NCI-H1930 (cell line): ENCODE measurements at places on chromosomes 7 and 10.

- DNase-seq: no peak
Measured at GRCh38 chr7:3028071-3028757, 15.5 kb downstream of the CARD11 start.

GRCh38 chr7:74590813-74591212, 66.7 kb upstream of the GTF2I start:
- no peak for DNase-seq

DNA sequence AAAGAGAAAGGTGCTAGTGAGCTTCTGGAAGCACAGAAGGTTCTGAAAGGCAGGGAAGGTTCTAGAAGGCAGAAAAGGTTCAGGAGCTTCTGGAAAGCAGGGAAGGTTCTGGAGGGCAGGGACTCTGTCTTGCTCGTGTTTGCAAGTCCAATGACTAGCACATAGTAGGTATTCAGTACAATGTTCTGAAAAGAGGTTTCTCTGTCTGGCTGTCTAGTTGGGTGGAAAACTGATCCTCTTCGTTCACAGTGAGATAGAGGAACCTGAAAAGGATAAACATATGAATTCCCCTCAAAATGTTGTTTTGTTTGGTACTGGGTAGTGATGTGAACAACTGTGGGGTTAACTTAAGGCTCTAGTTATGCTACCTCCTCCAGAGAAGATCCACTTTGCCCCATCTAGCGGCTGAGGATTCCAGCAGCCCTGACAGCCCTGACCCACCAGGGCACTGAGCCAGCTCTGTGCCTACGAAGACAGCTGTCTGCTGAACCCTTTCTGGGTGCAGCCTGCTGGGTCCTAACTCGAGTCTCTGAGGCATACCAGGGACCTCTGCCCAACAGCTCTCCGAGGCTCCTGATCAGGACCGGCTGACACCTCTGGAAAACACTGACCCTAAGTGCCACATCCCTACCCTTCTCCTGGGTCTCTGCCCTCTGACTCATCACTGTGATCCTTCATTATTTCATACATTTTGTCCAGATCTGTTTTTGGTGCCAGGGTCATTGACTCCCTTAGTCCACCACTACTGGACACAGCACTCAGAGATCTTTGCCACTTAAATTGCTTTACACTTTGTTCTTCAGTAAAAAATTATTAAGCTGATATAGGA, 15.4 kb downstream of the PTPRN2 start:
- no peak for DNase-seq

- DNase-seq: peak; percentile 12
Measured at GRCh38 chr10:125982260-125982948, 86.0 kb downstream of the FANK1 start.

GRCh38 chr7:93228302-93228701, 2.0 kb upstream of the HEPACAM2 start:
- peak; percentile 45 for DNase-seq

DNA sequence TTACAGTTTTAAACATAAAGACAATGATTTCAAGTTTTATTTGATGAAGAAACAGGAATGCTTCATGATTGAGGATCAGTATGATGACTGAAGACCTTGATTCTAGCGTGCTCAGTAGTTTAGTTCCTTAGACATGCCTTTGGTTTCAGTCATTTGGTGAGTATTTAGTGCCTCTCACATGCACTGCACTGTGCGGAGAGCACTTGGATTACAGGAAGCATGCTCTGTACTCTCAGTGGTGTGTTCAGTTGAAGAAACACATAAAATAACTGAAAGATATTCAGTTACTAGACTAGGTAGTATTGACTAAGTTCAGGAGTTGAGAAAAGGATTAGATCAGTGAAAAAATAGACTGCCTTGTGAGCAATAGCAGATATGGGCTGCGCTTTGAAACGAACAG, 25.5 kb downstream of the RBM17 start:
- no peak for DNase-seq

- no peak for DNase-seq
Measured at GRCh38 chr7:15441915-15442314, 119.9 kb downstream of the AGMO start.

- no peak for DNase-seq
Measured at GRCh38 chr10:95277201-95277570, 13.6 kb downstream of the PDLIM1 start.

DNA sequence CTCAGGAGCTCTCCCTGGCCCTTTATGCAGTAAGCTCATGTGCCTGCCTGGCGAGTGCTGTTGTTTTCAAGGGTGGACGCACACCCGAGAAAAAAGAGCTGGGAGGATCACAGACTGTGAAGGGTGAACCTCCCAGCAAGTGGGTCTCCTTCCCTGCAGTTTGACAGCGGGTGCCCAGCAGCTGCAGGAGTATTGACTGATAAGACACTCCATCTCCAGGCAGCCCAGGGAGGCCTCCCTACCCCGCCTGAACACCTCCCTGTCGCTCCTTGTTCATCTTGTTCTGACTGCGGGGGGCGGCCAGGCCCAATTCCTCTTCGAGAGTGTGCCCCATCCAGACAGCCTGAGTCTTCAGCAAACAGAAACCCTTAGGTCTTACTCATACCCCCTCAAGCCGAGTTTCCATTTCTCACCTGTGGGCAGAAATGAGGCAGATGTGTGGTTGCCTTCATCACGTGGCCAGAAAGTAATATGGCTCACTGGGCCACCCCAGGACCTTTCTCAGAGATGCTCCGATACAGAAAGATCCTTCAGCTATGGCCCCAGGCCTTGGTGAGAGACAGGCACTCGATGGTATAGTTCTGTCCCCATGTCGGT, 17.2 kb downstream of the MDH2 start:
- DNase-seq: no peak

GRCh38 chr7:94276027-94276426, 118.7 kb upstream of the COL1A2 start:
- no peak for DNase-seq

GRCh38 chr7:134234216-134234615, 82.5 kb downstream of the SLC35B4 start:
- DNase-seq: no peak

DNA sequence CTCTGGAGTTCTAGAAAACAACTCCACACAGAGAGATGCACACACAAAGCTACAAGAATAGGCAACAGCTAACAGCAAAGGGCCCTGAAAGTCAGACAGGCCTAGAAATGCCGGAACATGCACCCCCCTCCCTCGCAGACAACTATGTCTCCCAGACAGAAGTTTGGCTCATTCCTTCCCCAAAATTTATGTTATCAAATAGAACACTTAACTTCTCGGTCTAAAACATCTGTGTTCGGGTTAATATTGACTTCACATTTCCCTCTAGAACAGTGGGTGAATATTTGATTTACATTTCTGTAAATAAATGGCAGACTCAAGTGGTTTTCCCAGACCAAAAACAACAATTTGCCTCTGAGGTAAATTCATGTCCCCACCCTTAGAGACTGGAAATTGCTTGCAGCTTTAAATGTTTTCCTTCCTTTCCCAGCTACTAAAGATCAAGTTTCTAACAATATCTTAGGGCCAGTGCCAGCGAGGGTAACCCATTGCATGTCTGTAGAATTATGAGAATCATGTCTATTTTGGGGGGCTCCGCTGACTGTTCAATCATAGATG, 92.5 kb upstream of the INHBA start:
- DNase-seq: no peak

DNA sequence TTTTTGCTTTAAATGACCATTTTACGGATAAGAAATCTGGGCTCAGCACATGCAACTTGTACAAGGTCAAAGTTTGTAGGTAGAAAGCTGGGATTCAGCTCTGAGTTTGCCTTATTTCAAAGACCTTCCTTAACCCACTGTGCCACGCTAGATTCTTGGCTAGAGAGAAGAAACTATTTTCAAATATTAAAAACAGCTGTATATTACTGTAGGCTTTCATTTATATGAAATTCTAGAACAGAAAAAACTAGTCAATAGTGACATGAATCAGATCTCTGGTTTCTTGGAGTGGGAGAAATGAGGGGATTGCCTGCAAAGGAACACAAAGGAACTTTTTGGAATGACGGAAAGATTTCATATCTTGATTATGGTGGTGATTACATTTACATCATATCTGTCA, 53.0 kb upstream of the C1GALT1 start:
- no peak for DNase-seq

DNA sequence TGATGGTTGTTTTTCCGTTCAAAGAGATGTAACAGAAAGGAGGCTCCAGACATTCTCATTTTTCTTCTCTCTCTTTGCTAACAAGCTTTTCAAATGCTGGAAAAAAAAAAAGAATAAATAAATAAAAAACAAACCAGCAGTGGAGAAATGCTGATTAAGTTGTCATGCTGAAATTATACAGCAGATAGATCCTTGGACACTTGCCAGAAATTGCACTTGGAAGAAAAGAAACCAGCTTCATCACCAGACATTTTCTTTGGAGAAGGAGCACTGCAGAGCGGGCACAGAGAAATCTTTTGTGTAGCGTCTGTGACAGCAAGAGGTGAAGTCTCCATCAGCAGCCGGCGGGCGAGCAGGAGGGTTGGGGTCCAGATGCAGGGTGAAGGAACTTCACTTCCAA, 55.8 kb downstream of the CLRN3 start:
- DNase-seq: no peak

DNA sequence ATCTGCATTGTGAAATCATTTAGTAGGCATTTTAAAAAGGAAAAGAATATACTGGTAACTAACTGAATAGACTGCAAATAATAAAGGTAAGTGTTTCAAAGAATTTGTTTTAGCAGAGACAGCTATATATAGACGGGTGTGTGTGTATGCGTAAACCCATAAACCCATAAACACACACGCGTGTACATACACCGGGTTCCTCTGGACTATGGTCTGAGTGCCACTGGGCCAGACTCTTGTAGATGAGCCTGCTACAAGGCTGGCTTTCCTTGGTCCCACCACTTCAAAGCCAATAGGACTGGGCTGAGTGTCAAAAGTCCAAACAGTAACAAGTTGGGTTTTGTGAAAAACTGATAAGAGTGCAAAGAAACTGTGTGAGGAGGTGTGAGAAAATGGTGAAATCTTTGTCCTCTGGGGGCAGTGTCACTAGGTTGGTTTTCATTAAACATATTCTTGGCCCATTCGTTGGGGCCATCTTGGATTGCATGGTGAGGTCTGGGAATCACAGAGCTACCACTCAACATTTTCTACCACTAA, 39.8 kb downstream of the GNA12 start:
- DNase-seq: no peak

DNA sequence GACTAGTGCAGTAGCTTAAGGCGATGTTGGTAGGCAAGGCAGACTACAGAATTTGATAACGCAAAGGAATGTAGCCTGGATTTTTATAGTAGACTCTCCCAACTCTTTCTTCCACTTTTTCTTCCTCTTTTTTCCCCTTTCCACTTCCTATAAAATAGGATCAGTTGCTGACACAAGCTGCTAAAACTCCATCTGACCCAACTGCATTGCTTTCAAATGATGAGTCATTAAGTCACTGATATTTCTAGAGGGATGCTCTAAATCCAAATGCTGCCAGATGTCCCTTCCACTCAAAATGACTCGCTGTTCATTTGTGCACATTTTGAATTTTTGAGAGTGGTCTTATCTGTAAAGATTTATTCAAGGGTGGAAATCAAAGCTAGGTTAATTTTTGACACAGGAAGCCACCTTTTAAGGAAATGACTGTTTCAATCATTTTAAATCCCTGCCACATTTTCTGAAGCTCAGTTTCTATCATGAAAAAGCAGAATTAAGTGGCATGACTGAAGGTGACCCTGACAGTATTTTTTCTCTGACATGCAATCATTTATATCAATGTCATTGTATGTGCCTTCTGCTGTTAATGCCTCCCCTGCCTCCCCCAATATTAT, 25.8 kb upstream of the SFMBT2 start:
- DNase-seq: no peak

GRCh38 chr7:88686468-88687229, 72.9 kb upstream of the ZNF804B start:
- no peak for DNase-seq

GRCh38 chr10:753530-753929, 64.1 kb upstream of the DIP2C start:
- DNase-seq: no peak

GRCh38 chr7:154867068-154867467, 135.9 kb downstream of the PAXIP1 start:
- DNase-seq: no peak

- DNase-seq: no peak
Measured at GRCh38 chr10:97427571-97428179, 1.7 kb downstream of the PGAM1 start.

GRCh38 chr10:97400665-97401454, at the start of gene RRP12:
Gene RRP12 (minus strand): TSS chr10:97401340. CDS start chr10:97401231, 109 bp downstream.
- DNase-seq: peak; percentile 90

DNA sequence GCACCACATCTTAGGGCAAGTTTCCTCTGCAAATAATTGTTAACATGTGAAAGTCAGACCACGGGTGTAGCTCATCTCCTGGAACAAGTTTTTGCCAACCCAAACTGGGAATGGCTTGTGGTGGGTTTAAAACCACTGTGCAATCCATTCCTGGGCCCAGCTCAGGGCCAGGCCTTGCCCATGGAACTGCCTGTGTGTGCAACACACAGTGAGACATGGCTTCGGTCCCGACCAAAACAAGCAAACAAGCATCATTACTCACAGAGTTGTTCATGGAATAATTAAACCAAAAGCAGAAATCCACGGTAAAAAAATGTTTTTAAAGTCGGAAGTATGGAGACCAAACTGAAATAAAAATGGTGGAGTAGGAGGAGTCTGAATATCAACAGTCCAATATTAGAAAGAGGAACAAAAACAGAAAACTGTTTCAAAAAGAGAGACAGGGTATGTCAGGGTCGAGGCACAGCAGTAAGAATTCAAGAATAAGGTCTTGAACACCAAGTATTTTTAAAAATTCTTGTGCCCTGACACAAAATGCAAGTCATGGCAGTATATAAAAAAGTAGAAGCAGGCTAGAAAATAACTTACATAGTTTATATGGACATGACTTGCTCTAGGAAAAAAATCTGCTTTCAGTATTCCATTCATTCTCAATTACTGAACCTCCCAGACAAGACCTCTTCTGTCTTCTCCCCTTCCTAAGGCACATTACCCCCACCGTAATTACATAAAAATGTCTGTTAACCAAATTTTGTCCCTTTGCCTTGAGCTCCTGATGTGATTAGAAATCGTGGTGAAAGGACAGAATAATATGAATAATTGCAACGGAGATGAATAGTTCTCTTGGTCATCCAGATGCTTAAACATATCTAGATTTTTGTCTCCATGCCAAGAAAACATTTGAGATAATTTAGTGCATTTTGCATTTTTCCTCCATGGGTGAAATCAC, 88.4 kb downstream of the FAS start:
- DNase-seq: no peak

- no peak for DNase-seq
Measured at GRCh38 chr7:10888861-10889260, 84.8 kb upstream of the PHF14 start.

DNA sequence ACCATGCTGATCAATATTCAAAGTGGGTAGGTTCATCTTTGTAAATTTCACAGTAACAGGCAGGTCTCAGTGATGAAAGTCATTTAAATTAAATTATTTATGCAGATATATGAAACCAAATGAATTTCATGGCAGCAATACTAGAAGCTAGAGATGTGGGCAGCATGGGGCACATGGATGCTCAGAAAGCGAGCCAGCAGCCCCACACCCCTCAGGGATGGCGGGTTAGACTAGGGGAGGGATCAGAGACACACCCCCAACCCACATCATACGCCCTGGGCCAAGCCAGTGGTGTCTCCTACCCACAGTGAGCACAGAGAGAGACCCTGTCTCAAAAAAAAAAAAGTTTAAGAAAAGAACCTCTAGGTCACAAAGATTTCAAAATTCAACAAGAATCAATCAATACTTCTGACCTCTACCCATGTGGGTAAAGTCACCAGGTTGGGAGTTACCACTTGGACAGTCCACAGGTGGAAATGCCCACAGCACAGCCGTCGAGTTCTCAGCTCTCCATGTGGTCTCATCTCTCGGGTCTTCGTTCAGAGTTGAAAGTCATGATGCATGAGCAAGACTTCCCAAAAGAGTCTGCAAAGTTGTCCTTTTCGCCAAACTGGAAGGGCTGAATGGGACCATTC, 79.3 kb upstream of the PPP2R2D start:
- DNase-seq: no peak
